Stimulated activated CD4-positive, alpha-beta T cell treated with anti-CD3 and anti-CD28 coated beads, Interleukin-1b, Interleukin-23, amount 100 ng/mL, for 1 hour (primary cell): ENCODE measurements at places on chromosomes 13 and 19.

- no peak for DNase-seq
Measured at GRCh38 chr19:4587527-4587926, 28.0 kb upstream of the SEMA6B start.

DNA sequence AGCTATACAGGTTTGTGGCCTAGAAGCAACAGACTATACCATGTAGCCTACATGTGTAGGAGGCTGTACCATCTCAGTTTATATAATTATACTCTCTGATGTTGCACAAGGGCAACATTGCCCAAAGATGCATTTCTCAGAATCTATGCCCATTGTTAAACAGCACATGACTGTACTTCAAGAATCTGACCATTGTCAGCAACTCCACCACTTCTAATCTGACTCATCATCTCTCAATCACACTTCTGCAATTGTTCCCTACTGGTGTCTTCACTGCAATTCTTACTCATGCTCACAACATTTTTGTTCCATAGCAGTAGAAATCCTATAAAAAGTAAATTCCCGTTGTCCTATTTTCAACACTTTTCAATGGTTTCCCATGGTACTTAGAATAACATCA, 63.9 kb upstream of the ATXN8OS start:
- no peak for DNase-seq

DNA sequence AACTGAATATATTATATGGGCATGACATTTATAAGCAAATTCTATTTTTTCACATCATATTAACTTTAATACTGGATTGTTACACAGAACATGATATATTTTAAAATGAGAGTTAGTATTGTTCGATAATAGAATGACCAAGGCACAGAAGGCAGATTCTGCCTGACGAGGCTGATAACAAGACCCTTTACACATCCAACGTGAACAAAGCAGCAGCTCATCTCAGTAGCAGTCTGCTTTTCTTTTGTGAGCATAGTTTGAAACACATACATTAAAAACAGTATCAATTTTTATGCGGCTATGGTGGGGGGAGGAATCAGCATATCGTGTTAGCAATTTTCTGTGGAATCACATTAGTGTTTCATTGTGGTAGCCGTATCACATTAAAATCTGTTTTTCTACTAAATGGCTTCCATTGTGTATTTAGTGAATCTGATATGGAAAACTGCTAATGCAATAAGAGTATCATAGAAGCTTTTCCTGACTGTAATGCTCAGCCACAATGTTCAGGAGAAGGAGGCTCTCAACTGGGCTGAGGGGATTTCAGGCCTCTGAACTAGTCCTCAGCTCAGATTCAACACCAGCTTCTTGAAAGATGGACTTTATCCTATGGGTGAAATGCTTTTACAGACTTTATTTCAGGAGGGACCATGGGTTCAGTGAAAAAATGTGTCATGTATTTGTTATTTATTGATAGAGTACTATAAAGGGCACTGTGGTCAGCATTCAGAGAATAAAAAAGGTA, 4.0 kb downstream of the SMAD9 start:
- no peak for DNase-seq

DNA sequence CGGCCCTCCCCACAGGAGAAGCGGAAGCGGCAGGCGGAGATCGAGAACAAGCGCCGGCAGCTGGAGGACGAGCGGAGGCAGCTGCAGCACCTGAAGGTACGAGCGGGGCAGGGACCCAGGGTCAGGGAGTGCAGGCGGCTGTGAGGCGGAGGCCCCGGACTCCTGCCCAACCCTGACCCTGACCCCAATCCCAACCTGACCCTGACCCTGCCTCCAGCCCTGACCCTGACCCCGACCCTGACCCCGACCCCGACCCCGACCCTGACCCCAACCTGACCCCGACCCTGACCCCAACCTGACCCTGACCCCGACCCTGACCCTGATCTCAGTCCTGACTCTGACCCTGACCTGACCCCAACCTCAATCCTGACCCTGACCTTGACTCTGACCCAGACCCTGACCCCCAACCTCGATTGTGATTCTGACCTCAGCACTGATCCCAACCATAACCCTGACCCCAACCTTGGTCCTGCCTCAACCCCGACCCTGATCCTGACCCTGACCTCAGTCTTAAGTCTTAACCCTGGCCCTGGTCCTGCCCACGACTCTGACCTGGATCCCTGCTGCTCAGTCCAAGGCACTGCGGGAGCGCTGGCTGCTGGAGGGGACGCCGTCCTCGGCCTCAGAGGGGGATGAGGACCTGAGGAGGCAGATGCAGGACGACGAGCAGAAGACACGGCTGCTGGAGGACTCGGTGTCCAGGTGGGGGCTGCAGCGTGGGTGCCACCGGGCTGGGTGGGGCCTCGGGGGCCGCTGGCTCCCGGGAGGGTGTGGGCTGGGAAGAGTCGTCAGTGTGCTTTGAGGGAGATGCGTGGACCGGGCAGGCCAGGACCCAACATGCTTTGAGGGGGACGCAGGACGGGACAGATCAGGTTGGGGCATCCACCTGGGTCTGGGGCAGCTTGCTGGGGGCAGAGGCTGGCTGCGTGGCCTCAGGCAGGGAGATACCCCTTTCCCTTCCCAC, 18.5 kb downstream of the PALM start:
- no peak for DNase-seq

GRCh38 chr19:5068233-5069072, 99.5 kb downstream of the KDM4B start:
- no peak for DNase-seq

GRCh38 chr13:45103449-45103848, 16.9 kb upstream of the GTF2F2 start:
- DNase-seq = no peak

DNA sequence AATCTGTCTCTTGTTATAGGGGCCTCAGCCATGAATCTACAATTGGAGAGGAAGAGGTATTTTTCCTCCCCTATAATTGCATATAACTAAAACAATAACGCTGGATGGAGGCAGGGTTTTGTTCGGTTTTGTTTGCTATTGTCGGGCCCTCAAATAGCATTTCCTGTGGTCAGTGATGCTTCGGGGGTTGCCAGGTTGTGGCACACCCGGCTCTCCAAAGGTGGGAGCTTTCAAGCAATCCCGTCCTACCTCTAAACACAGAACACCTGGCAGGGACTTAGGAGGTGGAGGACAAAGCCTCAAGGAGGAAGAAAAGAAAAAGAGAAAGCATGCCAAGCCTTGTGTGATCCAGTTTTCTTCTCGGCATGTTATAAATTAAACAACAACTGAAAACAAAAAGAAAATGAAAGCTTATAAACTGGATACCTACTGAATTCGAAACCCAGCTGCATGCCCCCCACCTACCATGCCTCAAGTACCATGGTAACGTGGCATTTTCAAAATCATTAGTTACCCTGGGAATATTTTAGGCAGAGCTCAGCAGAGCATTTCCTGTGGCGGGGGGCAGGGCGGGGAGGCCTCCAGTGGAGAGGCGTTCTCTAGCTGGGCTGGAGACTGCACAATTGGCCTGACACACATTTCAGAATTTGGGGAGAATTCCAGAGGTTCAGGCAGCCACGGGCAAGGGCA, 213.8 kb downstream of the DCLK1 start:
- DNase-seq = no peak

GRCh38 chr13:77351315-77351714, 24.4 kb upstream of the MYCBP2 start:
- no peak for DNase-seq

- DNase-seq = no peak
Measured at GRCh38 chr13:71576571-71576970, 290.4 kb downstream of the DACH1 start.

DNA sequence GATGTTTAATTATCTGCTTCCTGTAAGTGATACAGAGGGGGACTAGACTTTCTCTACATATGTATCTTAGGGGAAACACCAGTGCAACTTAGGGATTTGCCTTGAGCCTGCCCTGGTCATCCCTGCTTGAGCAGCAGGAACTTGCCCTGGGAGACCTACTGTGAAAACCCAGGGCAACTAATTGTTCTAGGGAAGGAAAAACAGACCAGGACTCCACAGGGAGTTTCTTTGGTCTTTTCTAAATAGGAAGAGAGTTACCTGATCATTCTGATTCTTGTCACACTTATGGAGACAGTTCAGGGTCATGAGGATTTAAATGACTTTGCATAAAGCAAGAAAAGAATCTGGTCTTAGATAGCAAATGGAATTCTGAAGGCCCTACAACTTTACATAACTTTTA, 89.1 kb downstream of the WASF3 start:
- no peak for DNase-seq

DNA sequence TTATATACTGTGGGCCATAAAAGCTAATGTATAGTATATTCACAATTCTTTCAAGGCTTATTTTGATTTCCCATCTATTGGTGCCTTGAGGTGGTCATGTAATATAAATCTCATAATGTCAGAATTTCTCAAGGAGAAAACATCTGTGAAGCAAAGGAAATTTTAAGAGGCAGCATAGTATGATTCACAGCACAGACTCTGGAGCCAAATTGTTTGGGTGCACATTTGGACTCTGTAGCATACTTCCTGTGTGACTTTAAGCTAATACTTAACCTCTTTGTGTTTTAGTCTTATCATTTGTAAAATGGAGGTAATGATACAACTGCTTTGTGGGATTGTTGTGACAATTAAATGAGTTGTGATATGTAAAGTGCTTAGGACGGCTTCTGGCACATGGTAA, 67.6 kb downstream of the PIBF1 start:
- DNase-seq = no peak

GRCh38 chr13:44989941-44990340, 603 bp downstream of the GPALPP1 start:
- no peak for DNase-seq

GRCh38 chr13:101576455-101576854, 124.0 kb downstream of the ITGBL1 start:
- DNase-seq = no peak

DNA sequence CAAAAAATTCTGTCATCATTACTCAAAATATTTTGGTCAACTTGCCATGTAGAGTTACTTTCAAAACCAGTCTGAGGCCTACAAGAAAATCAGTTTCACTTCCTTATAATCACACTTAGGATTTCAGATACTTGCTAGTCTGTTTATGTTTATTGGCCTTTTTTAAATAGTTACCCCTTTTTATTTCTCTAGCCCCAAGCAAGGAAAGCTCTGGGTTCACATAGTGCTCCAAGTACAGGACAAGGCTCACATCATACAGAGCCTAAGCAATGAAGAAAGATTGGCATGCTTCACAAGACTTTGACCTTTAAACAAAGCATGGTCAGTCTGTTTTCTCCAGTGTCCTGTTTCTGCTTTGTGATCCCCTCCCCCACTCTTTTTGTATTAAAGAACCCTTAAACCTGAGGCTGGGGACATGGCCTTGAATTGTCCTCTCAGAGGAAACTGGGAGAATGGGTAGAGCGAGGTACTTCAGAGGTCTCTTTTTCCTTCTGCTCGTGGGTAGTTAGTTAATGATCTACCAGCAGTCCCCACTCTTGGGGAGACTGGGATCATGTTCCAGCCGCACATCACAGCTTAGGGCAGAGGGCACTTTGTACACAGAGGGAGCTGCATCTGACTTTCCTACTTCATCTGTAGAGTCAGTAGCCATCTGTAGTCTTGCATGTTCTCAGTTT, 30.7 kb downstream of the CEACAM1 start:
- no peak for DNase-seq

- no peak for DNase-seq
Measured at GRCh38 chr19:35733180-35734125, 8.8 kb downstream of the IGFLR1 start.

GRCh38 chr13:112714376-112715174, 24.7 kb downstream of the ATP11A start:
- no peak for DNase-seq

GRCh38 chr19:35407619-35408018, 36.8 kb downstream of the GPR42 start:
- no peak for DNase-seq

DNA sequence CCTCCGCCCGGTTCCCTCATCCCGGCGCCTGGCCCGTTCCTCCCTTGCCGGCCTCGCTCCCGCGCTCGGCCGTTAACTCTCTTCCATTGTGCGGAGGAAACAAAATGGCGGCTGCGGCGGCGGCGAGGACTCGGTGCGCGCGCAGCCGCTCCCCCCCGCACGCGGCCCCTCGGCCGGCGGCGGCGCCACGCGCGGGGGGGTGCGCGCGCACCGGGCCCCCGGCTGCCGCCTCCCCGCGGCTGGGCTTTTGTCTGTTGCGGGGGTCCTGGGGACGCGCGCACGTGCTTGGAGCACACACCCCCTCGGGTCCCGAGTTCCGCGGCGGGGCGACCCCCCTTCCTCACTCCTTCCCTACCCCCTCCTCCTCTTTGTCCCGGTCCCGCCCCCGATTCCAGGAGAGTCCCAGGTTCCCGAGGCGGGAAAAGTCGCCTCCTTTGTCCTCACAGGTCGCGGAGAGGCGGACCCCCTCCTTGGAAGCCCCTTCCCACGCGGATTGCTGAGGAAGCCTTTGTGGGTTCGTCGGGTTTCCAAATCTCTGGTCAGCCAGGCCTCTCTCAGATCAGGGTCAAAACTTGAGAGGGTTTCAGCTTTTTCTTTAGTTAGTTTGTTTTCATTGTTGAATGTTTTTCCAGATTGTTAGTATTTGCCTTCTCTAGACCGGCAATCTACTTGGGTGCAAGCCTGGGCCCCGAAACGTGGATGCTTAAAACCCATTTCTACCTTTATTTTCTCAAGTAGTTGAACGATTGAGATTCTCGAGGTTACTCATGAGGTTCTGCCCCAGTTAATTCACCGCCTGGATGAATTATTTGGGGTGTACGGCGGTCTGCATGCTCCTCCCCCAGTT, 687 bp downstream of the ILF3 start:
- DNase-seq = peak; percentile 30

DNA sequence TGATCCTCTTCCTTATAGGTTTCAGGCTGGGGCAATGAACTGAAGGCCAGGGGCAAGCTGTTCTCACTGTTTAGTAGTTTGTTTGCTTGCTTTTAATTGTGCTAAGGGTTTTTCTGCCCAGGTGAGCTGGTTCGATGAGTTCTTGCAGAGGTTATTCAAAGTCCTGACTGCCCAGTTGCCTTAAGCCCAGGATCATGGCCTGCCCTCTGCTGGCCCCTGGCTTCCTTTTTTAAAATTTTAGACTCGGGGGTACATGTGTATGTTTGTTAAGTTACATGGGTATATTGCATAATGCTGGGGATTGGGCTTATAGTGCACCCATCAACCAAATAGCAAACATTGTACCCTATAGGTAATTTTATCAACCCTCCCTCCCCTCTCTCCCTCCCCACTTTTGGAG, 65.7 kb downstream of the ZNF536 start:
- no peak for DNase-seq
